NCI-H524 (cell line): ENCODE measurements at places on chromosomes 3 and 15.
A peak's percentile ranks its signal among the peaks of the same experiment; 100 is the strongest.

GRCh38 chr15:64096668-64097384 lies 1.0 kb downstream of the SNX1 start:
- DNase-seq = peak; percentile 17

DNA sequence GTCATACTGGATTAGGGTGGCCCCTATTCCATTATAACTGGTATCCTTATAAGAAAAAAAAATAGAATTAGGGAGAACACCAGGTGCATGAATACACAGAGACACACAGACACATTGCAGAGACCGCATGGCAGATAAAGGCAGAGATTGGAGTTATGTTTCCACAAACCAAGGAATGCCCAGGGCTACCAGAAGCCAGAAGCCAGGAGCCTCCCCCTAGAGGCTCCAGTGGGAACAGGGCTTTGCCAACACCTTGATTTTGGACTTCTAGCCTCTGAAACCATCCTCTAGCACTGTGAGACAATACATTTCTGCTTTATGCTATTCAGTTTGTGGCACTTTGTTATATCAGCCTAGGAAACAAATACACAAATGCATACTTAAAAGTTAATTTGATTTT lies 10.4 kb downstream of the GOLM2 start:
- peak; percentile 44 for DNase-seq

DNA sequence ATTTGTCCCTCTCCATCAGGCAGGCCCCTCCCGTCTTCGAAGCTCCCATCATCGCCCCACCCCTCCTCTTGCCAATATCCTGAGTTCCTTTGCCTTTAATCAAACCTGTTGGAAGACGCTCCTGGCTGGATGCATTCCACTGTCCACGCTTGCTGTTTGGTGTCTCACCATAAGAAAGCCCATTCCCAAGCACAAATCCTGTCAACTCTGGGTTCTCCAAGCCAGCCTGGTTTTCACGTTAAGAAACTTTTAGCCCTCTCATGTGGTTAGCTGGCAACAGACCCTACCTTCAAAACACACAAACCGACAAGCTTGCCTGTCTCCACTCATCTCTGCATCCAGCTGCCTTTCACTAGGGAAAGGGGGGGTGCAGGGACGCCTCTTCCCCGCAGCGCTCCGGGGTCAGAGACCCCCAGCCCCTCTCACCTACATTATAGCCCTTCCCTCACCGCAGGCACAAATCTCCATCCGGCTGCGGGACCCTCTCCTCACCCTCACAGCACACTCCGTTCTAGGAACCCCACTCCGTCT lies 1.1 kb downstream of the GORASP1 start:
- no peak for DNase-seq

- no peak for DNase-seq
Observed at GRCh38 chr3:193614430-193614829, 21.4 kb downstream of the OPA1 start.

DNA sequence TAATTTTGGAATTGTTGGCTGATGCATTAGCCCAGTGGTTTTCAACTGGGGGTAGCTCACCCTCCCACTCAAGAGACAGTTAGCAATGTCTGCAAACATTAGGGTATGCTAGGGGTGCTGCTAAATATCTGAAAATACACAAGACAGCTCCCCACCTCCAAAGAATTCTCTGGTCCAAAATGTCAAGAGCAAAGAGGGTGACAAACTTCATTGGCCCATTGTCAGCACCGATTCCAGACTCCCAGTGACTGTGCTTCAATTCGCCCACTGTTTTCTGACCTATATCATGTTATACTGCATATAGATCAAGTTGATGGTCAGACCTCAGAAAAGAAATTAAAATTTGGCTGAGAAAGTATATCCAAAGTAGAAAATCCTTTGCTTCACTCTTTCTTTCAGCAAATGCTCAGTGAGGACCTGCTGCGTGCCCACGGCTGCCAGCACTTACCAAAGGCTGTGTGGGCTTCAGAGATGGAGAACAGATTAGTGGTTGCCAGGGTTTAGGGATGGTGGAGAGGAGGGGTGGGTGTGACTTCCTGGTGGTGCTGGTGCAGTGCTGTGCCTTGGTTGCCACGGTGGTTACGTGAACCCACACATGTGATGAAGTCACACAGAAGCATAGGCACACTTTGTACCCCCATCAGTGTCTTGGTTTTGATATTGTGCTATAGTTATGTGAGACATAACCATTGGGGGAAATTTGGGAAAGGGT lies 204.0 kb downstream of the PLCL2 start:
- DNase-seq = no peak

GRCh38 chr3:4208556-4208955 lies 94.6 kb upstream of the SETMAR start:
- no peak for DNase-seq

DNA sequence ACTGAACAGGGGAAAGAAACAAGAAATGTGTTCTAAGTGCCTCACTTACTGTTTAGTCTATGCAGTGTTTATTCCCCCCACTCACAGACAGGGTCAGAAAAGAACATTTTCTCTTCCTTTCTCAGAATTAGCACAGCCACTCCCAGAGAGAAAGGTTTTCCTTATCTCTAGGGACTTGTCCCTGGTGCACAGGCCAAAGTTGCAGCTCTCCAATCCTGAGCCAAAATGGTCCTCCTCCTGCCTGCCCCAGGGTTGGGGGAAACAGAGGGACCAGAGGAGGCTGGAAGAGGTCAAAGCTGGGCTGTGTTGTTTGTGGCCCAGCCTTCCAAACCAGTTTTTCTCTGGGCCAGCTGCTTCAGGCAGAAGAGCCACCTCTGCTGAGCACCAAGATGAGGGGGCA lies 12.0 kb downstream of the RAB6B start:
- no peak for DNase-seq

DNA sequence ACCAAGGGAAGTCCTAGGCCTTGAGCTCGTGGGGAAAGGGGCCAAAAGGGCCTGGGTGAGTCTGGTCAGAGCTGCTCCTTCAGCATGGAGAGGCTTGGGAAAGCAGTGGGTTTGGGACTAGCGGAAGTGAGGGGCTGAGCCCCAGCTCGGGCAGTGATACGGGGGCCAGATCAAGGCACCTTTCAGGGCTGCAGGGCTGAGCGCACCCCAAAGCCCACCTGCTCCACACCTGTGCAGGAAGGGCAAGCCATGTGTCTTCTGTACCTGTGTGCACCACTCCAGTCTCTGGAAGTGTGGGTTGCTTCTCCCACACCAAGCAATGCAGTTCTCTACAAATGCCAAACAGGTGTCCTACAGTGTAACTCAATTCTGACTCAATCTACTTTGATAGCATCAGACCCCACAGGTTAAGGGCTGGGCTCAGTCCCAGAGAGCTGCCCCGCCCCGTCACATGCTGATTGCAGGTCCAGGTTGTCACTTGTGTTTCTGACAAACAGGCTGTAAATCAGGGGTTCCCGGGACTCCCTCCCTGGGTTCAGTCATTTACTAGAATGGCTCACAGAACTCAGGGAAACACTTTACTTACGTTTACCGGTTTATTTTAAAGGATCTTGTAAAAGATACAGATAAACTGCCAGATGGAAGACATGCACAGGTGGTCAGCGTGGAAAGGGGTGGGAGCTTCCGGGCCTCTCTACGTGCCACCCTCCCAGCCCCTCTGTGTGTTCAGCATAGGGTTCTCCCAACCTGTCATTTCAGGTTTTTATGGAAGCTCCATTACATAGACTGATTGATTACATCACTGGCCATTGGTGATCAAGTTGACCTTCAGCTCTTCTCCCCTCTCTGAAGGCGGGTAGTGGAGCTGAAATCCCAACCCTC lies 28.8 kb upstream of the KLF13 start:
- DNase-seq = peak; percentile 70

DNA sequence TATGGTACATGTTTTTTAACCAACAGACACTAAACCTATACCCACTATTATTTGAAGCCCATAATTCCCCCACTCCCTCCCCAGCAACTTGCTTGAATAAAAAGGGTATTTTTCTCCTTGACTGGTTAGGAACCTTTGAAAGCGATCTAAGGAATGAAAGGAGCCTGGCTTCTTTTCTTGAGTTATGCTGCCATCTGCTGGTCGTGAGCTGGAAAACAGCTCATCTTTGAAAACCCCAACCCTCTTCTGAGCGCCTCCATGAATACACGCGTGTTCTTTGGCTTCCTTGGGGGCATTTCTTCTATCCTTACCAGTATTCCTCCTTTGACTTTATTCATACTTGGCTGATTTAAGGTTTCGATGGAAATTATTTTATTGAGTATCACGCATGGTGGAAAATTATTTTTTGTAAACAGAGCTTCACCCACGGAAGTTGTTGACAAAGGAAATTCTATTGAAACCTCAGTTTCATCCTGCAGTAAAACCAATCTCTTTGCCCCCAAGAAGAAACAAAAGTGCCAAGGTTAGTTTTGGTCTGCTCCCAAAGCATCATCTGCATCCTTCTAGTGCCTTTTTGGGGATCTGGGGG lies 171.6 kb downstream of the SV2B start:
- DNase-seq = peak; percentile 59

DNA sequence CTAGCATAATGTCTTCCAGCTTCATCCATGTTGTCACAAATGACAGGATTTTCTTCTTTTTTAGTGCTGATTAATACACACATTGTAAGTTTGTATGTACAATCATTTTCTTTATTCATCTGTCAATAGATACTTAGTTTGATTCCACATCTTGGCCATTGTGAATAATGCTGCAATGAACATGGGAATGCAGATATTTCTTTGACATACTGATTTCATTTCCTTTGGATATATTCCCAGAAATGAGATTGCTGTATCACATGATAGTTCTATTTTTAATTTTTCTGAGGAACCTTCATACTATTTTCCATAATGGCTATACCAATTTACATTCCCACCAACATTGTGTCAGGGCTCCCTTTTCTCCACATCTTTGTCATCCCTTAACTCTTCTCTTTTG lies 117.9 kb downstream of the MEIS2 start:
- no peak for DNase-seq

DNA sequence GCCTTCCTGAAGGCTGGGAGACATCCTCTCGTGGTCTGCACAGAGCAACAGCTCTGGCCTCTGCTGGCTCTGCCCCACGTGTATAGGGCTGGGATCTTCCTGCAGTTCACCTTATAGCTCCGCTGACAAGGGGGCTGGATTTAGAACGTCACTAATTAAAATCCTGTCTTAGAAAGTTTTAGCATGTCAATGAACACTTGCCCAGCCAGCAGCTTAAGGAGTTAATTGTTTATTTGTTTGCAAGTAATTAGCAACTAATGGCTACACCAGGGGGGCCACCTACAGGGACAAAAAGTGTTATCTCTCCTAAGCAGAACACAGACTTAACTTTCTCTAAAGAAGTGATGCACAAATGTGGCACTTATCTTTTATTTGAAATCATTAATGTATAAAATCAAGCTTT lies at the start of gene HESX1:
Gene HESX1 (minus strand): TSS at position 84 of the 403 bp plus-strand sequence. CDS start 60 bp downstream, at position 24.
- DNase-seq = no peak

- no peak for DNase-seq
Observed at GRCh38 chr3:185797108-185797881, 27.5 kb downstream of the IGF2BP2 start.

DNA sequence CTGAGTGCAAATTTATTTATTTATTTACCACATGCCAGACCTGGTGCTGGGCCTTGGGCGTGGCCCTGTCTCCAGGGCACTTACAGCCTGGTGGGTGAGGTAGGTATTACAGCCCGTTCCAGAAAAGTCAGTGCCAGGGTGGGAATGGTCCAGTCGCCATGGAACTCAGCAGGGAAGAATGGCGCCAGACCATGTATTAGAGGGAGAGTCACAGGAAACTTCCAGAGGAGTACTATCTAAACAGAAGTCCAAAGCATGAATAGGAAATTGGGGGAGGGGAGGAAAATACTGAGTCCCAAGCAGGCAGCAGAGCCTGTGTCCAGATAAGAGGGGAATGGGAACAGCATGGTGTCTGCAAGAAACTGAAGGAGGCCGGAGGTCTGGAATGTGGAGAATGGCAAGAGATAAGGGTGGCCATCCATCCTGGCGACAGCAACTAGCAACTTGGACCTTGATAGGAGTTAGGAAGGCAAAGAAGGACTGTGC lies 27.0 kb downstream of the SH3BP5 start:
- DNase-seq = no peak

DNA sequence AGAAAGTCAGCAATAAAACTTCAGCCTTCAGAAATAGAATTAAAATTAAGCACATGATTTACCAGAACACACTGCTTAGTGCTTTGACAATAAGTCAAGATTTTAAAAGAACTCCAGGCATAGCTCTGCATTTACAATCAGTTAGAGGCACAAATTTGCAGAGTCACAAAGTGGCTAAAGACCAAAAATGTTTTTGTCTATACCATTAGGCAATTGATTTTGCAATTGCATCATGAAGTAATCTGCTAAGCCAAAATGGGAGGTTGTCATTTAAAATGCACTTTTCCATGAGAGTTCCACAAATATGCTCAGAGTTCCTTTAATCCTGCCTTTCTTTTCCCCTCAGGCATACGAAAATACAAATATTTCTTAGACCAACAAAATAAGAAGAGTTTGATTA lies 10.1 kb upstream of the DCP1A start:
- no peak for DNase-seq

GRCh38 chr3:141109751-141110150 lies 58.6 kb downstream of the SPSB4 start:
- DNase-seq = peak; percentile 92

- DNase-seq = no peak
Observed at GRCh38 chr15:41511331-41511898, 2.2 kb downstream of the LTK start.

GRCh38 chr15:36898536-36899126 lies 201.7 kb downstream of the MEIS2 start:
- DNase-seq = no peak

DNA sequence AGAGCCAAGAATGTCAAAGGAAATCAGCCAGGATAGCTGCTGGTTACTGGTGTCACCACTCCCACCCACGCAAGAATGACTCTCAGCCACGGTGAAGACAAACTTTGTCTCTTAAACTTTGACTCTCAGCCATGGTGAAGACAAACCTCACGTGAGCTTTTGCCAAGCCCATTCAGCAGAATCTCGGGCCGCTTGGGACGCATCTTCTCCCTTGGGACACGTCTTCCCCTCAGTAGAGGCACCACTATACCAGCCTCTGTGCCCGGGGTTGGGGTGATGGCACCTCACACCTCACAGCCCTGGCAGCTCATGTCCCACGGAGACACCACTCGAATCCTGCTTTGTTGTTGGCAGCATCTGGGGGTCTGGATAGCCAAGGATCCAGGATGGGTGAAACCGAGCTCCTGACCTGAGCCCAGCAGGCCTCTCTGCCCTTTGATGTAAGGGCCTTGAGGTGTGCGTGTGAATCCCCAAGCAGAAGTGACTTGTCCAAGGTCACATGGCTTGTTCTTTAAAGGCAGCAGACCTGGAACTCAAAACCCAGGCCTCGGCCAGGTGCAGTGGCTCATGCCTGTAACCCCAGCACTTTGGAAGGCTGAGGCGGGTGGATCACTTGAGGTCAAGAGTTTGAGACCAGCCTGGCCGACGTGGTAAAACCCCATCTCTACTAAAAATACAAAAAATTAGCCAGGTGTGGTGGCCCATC lies 21.8 kb downstream of the RBPMS2 start:
- DNase-seq = no peak

- peak; percentile 65 for DNase-seq
Observed at GRCh38 chr3:149657926-149658743, at the start of gene WWTR1. WWTR1 (minus strand) TSS chr3:149658025; CDS start chr3:149657306, 719 bp downstream.

- no peak for DNase-seq
Observed at GRCh38 chr3:55751730-55752129, 264.6 kb upstream of the WNT5A start.

DNA sequence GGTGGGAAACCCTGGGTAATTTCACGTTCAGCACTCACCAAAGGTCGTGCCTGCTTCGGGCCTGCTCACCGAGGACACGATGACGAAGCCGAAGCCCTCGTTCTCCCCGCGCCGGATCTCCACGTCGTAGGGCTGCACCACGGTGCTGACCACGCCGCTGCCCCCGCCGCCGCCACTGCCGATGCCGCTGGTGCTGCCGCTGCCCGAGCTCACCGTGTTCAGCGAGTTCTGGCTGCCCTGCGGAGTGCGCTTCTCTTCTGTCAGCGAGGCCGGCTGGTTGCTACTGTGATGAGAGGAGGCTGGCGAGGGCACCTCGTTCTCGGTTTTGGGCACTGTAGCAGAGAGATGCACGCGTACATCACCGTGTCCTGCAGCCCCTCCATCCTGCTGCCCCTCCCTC lies 659.5 kb downstream of the MAGI1 start:
- DNase-seq = no peak
